ENCODE measurements at places on chromosomes 11 and 22. TPM values are rescaled to one million over a fixed set of nuclear protein-coding genes. Genes with fewer than 3 reads are reported as not detected.

DNA sequence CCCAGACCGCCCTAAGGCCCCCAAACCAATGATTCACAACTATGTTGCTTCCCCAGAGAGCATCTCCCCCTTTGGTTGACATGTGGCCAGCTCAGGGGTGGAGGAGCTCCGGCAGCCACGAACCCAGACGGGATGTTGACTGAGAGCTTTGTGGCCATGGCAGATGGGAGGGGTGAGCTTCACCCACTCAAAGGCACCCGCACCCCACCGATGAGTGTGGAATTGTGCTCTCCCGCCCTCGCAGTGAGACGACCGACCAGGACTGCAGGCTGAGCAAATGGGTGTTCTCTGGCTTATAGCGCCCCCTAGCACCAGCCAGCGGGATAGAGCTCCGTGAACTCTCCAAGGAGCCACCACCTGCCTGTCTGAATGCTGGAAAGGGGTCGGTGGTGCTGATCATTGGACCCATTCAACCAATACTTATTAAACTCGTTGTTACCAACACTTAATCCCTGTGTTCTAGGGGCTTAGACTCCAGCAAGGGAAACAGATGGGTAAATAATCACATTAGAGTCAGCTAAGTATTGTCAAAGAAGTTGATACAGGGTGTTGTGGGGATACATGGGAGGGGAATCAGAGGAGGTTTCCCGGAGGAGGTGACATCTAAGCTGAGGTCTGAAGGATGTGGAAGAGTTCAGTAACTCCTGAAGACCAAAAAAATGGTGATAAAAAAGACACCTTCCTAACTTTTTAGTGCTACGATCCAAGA, 4.5 kb upstream of the TIMP3 start:
- peak; percentile 87 for DNase-seq
- H3K27me3 ChIP-seq: peaks cover 13% of the 10 kb centered on the region
- H3K27ac ChIP-seq: peak overlapping the region; percentile 51

DNA sequence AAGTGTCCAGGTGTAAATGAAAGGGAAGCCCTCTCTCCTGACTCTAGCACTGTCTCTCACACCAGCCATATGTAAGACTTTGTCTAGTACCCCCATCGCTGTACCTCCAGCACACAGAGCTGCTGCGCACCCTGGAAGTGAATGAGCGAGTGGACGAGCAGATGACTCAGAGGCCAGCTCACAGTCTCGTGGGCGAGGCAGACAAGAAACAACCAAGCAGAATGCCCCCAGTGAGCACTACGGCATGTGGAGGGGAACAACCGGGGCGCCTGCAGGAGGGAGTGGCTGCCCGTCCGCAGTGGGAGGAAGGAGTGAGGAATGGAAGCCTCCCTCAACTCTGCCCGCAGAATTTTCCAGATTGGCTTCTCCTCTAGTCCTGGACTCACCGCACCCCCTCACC, 46.4 kb downstream of the MCM5 start:
- H3K4me3 ChIP-seq: no peak overlapping the region
- H3K27ac ChIP-seq: no peak overlapping the region
- H3K27me3 ChIP-seq: no peaks in the 10 kb centered on the region
- H3K36me3 ChIP-seq: no peaks in the 10 kb centered on the region
- DNase-seq: no peak

GRCh38 chr11:134041791-134042696, 26.8 kb upstream of the JAM3 start:
- no peak for DNase-seq
- peaks cover 33% of the 10 kb centered on the region for H3K4me1 ChIP-seq
- no peaks in the 10 kb centered on the region for H3K36me3 ChIP-seq
- H3K4me3 ChIP-seq: no peak overlapping the region
- no peaks in the 10 kb centered on the region for H3K27me3 ChIP-seq

- no peaks in the 10 kb centered on the region for H3K27me3 ChIP-seq
- H3K27ac ChIP-seq: no peak overlapping the region
- peaks cover 3% of the 10 kb centered on the region for H3K4me1 ChIP-seq
- no peak overlapping the region for H3K4me3 ChIP-seq
- DNase-seq: no peak
Measured at GRCh38 chr11:108973402-108974162, 308.7 kb downstream of the DDX10 start.

- H3K4me1 ChIP-seq: no peaks in the 10 kb centered on the region
- peaks cover 37% of the 10 kb centered on the region for H3K36me3 ChIP-seq
- H3K27ac ChIP-seq: peak overlapping the region; percentile 99
- peak overlapping the region; percentile 84 for H3K4me3 ChIP-seq
Measured at GRCh38 chr22:40951795-40952605, 822 bp downstream of the RBX1 start.

DNA sequence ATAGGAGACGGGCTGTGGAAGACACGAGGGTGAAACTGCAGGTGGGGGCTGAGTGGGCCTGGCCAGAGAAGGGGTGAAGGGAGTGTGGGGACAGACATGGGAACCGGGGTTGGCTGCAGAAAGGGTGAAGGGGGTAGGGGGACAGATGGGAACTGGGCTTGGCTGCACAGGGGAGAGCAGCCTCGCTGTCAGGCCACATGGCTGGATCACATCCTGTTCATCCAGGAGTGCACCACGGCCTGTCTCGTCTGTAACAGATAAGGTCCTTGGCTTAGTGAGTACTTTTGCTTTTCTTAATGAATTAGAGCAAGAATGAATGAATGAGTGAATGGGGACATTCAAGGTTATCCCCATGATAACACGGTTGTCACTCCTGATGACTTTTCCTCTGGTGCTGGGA, 13.5 kb downstream of the FBLN1 start:
- DNase-seq: no peak
- H3K27me3 ChIP-seq: no peaks in the 10 kb centered on the region
- H3K4me1 ChIP-seq: no peaks in the 10 kb centered on the region
- no peak overlapping the region for H3K4me3 ChIP-seq
- no peaks in the 10 kb centered on the region for H3K36me3 ChIP-seq

DNA sequence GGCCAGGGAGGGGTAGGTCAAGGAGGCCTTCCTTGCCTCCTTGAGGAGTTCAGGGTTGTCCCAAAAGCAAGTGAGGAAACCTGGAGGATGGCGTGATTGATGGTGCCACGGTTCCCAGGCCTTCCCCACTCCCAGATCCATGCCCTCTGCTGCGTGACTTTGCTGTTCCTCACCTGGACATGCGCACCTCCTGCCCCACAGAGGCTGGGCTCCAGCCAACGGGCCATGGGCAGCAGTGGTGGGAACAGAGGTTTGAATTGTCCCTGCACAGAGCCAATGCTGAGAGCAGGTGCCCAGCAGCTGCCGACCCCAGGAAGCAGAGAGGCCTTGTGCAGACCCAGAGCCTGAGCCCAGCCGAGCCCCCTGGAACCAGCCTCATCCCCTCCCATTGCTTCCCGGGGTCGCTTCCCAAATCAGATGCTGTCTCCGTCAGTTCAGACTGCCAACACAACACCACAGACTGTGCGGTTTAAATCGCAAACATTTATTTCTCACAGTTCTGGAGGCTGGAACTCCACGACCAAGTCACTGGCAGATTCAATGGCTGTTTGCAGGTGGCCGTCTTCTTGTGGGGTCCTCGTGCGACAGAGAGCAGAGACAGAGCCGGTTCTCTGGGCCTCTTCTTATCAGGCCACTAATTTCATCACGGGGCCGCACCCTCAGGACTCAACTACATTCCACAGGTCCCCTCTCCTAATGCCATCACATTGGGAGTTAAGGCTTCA, 6.2 kb upstream of the LINC01488 start:
- H3K27me3 ChIP-seq: no peaks in the 10 kb centered on the region
- peaks cover 7% of the 10 kb centered on the region for H3K4me1 ChIP-seq
- H3K4me3 ChIP-seq: no peak overlapping the region
- H3K36me3 ChIP-seq: no peaks in the 10 kb centered on the region
- no peak overlapping the region for H3K27ac ChIP-seq
- DNase-seq: peak; percentile 53

DNA sequence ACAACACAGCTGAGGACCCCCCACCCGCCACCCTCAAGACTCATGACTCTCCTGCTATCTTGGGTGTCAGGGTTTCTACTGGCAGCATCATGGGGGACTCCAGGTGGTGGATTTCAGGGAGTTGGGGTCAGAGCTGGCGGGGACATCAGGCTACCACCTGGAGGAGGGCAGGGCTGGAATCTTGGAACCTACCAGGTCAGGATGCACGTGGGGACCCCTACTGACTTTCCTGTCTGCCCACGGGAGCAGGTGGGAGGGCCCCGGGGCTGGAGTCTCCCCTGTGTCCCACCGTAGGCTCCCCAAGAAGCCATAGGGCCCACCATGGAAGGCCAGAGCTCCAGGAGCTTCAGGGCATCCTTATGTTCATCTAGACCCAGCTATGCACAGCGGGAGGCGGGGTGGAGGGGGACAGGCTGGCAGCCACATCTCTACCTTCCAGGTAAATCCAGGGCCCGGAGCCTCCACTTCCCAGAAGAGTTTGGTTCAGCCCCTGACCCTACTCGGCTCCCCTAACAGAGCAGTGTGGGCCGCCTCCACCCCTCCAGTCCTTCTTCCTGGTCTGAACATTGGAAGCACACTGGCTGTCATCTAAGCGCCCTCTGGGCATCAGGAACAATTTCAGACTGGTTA, 10.0 kb downstream of the SLC37A2 start:
- no peak overlapping the region for H3K27ac ChIP-seq
- H3K4me3 ChIP-seq: no peak overlapping the region
- H3K36me3 ChIP-seq: no peaks in the 10 kb centered on the region
- DNase-seq: no peak
- no peaks in the 10 kb centered on the region for H3K27me3 ChIP-seq

- H3K36me3 ChIP-seq: no peaks in the 10 kb centered on the region
- H3K4me1 ChIP-seq: peaks cover 10% of the 10 kb centered on the region
- no peak overlapping the region for H3K4me3 ChIP-seq
- no peak for DNase-seq
Measured at GRCh38 chr11:14972581-14973495, 687 bp upstream of the CALCA start.

- DNase-seq: no peak
- H3K27me3 ChIP-seq: no peaks in the 10 kb centered on the region
- H3K4me3 ChIP-seq: no peak overlapping the region
- H3K27ac ChIP-seq: no peak overlapping the region
Measured at GRCh38 chr22:39705386-39705785, 134.8 kb downstream of the CACNA1I start.

GRCh38 chr11:111045407-111045803, 200.1 kb upstream of the POU2AF2 start:
- no peak overlapping the region for H3K27ac ChIP-seq
- no peaks in the 10 kb centered on the region for H3K27me3 ChIP-seq

- peaks cover 32% of the 10 kb centered on the region for H3K4me1 ChIP-seq
- peak overlapping the region; percentile 77 for H3K27ac ChIP-seq
- no peaks in the 10 kb centered on the region for H3K36me3 ChIP-seq
- peak; percentile 75 for DNase-seq
Measured at GRCh38 chr11:12430954-12431595, 53.7 kb downstream of the PARVA start.

- no peak overlapping the region for H3K27ac ChIP-seq
- no peak for DNase-seq
- H3K4me3 ChIP-seq: no peak overlapping the region
Measured at GRCh38 chr22:24236656-24237055, 8.2 kb downstream of the GGT5 start.

DNA sequence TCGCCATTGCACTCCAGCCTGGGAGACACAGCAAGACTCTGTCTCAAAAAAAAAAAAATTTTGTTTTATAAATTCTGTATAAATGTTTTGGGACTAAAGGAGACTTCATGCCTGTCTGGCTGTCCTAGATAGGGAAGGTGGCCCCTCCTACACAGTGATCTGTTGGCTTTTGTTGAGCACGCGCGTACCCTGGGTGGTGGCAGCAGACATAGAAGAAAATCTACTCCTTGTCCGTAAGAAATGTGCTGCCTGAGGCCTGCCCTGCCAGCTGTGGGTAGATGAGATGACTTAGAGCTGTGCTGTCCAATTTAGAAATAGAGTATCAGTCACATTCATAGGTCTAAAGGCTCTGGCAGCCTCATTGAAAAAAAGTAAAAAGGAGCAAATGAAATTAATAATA, 37.0 kb downstream of the AP2A2 start:
- peaks cover 36% of the 10 kb centered on the region for H3K36me3 ChIP-seq
- no peak for DNase-seq
- H3K27me3 ChIP-seq: no peaks in the 10 kb centered on the region
- H3K4me1 ChIP-seq: peaks cover 19% of the 10 kb centered on the region
- no peak overlapping the region for H3K27ac ChIP-seq

FIBIN gene
- 12.4 TPM for total RNA-seq

INSC gene
- total RNA-seq: 0.45 TPM

GNG3 gene
- not detected for total RNA-seq

F2 gene
- not detected for total RNA-seq

Measured in heart left ventricle (tissue), 16 donors.